ENCODE measurements at places on chromosomes 12 and 14.

DNA sequence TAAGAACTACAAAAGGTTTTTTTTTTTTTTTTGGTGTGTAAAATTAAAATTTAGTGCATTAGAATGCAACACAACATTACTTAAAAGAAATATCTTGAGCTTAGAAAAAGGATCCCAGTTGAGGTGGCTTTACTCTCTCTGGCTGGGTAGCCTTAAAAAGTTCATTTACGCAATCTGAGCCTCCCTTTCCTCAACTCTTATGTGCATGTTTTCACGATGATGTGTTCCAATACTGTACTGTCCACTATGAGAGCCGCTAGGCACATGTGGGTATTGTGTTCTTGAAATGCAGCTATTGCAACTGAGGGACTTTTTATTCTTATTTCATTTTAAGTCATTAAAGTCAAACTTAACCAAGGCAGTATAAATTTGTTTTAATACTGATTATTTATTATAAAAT lies 460.9 kb upstream of the SYT1 start:
- no peak for DNase-seq

- DNase-seq = no peak
These were observed 6.3 kb downstream of the FOXN4 start for GRCh38 chr12:109302770-109303169.

GRCh38 chr14:51370758-51371386 lies 130.8 kb downstream of the TMX1 start:
- DNase-seq = no peak

GRCh38 chr12:49893753-49894750 lies 9.6 kb downstream of the FAIM2 start:
- no peak for DNase-seq

DNA sequence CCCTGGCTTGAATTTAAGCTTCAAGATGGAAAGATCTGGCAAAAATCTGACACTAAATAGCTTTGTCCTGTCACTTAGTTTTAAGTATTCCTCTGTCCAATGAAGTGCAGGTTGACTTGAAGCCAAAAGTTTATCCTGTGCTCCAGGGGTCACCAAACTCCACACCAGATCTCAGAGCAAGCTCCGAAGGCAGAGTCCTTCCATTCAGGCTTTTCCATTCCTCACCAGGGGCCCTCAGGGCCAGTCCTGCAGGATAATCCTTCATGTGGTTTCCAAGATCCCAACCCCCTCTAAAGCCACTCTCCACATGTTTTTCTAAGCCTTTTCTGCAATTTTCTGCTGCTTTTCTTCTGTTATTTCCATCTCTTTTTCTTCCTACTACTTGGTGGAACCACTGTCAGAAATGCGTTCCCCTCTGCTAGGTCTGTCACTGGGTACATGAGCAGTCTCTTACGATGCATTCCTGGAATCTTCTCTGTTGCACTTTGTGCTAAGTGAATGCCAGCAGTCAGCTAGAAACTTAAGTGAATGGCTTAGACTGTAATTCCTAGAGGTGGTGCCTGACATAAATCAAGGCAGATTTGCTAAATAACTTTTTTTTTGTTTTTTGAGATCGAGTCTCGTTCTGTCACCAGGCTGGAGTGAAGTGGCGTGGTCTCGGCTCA lies 251.4 kb downstream of the MSRB3 start:
- DNase-seq = no peak

- DNase-seq = no peak
These were observed 852.8 kb upstream of the TMEM132C start for GRCh38 chr12:127414186-127414585.

GRCh38 chr12:46382408-46382963 lies 9.9 kb upstream of the SLC38A2 start:
- DNase-seq = no peak

- DNase-seq = no peak
These were observed 120.0 kb upstream of the MDM1 start for GRCh38 chr12:68452078-68452715.
